ENCODE measurements at places on chromosomes 7 and 10.

DNA sequence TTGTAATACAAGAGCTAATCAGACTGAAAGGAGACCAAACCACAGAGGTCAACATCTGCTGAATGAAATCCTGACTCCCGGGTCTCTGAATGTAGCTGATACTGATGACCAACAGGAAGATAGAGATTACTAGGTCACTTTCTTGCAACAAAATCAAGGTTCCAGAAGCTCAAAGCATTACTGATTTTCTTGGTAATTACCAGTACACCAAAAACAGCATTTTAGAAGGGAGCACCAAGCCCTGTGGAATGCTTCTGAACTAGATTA is 177.7 kb downstream of the SLC25A13 start:
- DNase-seq, result no peak

GRCh38 chr10:75546004-75546403 is 114.6 kb downstream of the LRMDA start:
- DNase-seq, result no peak

DNA sequence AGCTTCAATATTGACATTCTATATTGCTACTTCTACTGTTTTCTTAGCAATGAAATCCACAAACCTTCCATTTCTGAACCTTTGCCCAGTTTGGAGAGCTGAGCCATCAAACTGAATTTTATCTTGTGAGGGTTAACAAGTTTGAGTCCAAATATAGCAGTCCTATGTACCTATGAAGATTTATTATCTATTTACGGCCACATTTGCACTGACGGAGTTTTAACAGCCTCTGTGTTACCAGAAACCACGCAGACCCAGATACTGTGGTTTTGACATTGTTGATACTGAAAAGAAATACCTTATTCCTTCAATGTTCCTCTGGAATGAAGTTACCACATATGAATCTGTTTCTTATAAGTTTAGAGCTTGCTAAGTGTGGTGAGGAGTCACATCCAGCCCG is 172.6 kb downstream of the FGFR2 start:
- DNase-seq, result no peak

DNA sequence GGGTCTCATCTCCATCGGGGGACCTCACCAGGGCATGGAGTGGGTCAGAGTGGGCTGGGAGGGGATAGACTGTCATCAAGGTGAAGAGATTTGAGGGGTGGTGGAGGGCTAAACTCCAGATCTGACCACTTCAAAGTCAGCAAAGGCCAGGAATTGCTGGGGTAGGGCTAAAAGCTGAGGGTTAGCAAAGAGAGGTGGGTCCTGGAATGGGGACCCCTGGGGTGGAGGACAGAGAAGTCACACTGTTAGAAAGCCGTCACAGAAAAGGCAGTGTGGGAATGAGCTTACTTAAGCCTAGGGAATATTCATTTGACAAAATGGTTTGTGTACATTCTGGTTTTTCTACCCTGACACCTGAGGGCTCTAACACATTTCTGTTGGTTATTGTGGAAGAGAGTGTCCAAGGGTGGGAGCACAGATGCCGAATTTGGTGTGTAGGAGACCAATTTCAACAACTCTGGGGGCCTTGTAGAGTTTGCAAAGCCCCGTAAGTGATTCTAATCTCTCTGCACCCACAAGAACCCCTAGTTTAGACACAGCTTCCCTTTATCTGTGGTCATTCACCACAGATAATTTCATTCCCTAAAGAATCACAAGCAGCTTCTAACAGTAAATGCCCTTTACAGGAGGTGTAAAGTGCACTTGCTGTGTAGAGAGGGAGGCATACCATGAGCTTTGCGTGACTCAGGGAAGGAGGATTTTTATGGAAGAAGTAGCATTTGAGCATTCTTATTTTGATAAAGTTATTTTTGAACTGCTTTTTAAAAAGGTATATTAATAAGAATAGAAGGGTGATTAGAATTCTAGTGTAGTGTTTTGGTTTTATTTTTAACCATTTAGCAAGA is 6.4 kb downstream of the FBH1 start:
- DNase-seq, result no peak

DNA sequence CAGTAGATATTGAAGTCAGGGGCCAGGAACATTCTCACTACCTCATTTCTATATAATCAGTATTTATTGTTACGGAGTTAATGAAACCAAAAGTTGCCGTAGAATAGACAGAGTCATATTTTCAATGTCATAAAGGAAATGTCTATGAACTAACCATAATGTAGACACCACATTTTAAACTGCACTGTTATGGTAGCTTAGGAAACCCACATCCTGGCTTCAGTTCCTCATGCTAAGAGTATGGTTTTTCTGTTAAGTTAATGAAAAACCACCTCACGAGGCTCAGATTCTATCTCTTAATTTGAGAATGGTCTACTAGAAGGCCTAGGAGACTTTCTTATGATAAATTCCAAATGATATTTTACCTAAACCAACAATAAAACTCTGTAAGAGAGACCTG is 166.5 kb downstream of the TMEM26 start:
- no peak for DNase-seq

GRCh38 chr7:123492485-123492884 is 41.9 kb downstream of the IQUB start:
- no peak for DNase-seq

GRCh38 chr7:77985232-77985973 is 186.8 kb downstream of the PHTF2 start:
- DNase-seq, result no peak

- no peak for DNase-seq
These were observed 1.5 kb downstream of the POLD2 start for GRCh38 chr7:44121761-44122420.

DNA sequence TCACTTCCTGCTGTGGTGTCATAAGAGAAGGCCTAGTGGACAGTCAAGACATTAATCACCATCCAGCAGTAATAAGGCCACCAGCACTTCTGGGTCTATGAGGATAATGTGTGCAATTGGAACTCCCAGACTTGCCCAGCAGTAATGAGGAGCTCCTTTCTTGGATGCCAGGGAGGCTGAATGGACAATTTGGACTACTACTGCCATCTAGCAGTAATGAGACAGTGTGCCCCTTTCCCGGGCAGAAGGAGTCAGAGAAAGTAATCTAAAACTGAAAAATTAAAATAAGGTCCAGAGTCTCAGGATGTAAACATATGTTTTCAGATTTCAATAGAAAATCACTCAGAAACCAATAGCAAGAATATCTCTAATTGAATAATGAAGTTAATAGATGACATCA is 400.4 kb downstream of the CDC14C start:
- no peak for DNase-seq

DNA sequence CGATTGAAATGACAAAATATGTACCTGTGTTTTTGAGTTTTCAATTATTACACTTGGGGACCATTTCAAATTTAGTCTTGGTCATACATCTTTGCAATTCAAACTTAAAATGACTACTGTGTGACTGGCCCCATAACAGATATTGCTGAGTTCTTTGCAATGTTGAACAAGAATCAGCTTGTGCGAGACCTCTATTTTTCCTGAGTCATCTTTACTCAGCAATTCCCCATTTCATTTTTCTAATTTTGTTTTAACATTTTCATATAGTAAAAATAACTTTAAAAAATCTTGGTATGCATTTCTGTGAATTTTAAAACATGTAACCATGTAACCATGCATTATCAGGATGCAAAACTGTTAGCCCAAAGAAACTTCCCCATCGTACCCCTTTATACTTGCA is 678.1 kb downstream of the ANKRD7 start:
- no peak for DNase-seq

- peak; percentile 88 for DNase-seq
These were observed 107.4 kb upstream of the GLCCI1 start for GRCh38 chr7:7861211-7861633.

DNA sequence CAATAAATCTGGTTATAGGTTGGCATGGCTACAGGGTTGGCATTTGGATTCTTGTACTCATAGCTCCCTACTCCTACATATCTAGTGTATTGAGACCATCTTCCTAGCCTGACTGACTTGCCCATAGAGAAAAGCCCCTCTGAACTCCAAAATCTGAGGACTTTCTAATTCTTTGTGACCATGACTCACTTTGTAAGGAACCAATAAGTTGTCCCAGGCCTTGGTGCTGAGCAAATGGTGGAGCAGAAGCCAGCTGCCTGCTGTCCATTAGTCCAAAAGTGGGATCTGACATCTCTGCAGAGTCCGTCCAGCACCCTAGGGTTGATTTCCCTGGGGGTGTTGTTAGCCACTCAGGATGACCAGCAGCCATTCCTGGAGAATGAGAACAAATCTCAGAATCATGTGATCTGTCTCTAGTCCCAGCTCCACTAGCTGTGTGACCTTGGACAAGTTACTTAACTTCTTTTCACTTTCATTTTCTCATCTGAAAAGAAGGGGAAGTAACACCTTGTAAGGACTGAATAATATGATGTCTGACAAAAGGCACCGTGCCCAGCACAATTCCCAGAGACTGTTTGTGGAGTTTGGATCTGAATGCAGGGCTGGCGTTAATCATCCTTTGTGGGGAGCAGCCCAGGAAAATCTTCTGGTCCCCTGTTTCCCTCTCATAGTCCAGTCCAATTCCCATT is 44.1 kb downstream of the MTURN start:
- DNase-seq, result no peak

GRCh38 chr10:96413151-96413787 is 54.5 kb upstream of the OPALIN start:
- DNase-seq, result no peak

DNA sequence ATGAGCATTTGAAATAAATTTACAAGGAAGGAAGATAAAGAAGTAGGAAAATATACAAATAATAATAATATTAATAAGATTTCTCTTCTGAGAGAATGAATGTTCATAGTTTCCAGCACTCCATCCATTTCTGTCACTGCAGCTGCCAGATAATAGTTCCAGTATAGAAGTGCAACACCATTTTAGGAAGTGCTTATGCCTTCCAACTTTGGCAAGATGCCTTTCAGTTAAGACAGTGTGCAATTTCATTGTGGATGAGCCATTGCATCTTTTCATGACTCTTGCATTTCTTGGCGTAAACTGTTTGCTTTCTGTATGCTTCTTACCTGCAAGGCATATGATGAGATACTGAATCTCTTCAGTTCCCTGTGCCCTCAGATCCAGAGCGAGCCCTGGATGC is 185.0 kb downstream of the PDE1C start:
- no peak for DNase-seq

DNA sequence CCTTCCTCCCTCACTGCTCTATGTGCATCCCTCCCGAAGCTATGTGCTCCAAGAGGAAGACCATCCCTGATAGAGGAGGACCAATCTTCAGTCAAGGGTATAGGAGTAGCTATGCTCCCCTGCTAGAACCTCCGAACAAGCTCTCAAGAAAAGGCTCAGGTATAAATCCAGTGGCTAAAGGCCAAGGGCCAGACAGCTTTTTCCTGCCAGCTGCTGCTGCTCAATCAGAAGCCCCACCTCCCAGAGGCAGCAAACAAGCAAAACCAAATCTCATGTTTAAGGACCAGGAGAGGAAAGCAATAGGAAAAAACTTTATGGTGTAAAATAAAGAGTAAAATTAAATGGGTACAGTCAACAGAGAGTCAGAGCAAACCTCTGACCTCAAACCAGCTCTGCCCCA is 187.2 kb downstream of the FGFR2 start:
- DNase-seq, result no peak

DNA sequence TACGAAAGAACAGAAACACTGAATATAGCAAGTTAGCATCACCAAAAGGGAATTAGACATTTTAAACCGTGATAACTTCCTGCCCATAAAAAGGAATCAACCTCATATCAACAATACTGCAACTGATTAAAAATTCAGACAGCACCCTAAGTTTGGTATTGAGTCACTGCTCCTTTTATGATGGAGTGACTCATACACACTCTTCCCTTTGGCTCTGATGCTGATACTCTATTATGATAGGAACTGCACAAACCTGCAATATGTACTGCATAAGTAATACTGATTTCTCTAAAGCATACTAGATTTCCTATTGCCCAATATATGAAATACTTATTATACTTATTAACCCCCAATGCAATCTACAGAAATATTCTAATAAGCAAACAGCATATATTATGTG is 118.7 kb downstream of the PARD3 start:
- DNase-seq, result no peak

- no peak for DNase-seq
These were observed 176.3 kb upstream of the LRGUK start for GRCh38 chr7:133950855-133951254.
